ENCODE measurements at places on chromosomes 7 and 10. TPM values are rescaled to one million over a fixed set of nuclear protein-coding genes. Genes with fewer than 3 reads are reported as not detected.

CLCN1 gene
- total RNA-seq, result 0.04 TPM

NUTM2E gene
- total RNA-seq, result 0.20 TPM

RINT1 gene
- total RNA-seq, result 16.1 TPM

ACSM6 gene
- not detected for total RNA-seq

PRSS37 gene
- total RNA-seq, result not detected

SOSTDC1 gene
- total RNA-seq, result 0.07 TPM

CLDN3 gene
- not detected for total RNA-seq

NPS gene
- total RNA-seq, result not detected

CRPPA gene
- 0.35 TPM for total RNA-seq

RTKN2 gene
- total RNA-seq, result 1.8 TPM

BEND7 gene
- 0.99 TPM for total RNA-seq

SGMS1 gene
- total RNA-seq, result 27.3 TPM

RHOBTB1 gene
- 3.4 TPM for total RNA-seq

EVX1 gene
- total RNA-seq, result not detected

UCN3 gene
- total RNA-seq, result not detected

APBB1IP gene
- total RNA-seq, result not detected

CLDN4 gene
- 8.1 TPM for total RNA-seq

CALY gene
- total RNA-seq, result not detected

SEMA4G gene
- total RNA-seq, result 1.1 TPM

GPC2 gene
- total RNA-seq, result 1.4 TPM

SMO gene
- total RNA-seq, result 10.9 TPM

CYP3A4 gene
- total RNA-seq, result not detected

ACTL6B gene
- not detected for total RNA-seq

IFIT1B gene
- not detected for total RNA-seq

CRYGN gene
- total RNA-seq, result not detected

PKD2L1 gene
- total RNA-seq, result not detected

SH3PXD2A gene
- total RNA-seq, result 81.7 TPM

POU6F2 gene
- not detected for total RNA-seq

TRIM73 gene
- 0.37 TPM for total RNA-seq

HTRA1 gene
- 388 TPM for total RNA-seq

LIPM gene
- 0.11 TPM for total RNA-seq

FAM25C gene
- 0.92 TPM for total RNA-seq

C10orf53 gene
- not detected for total RNA-seq

TAC1 gene
- not detected for total RNA-seq

GRM3 gene
- not detected for total RNA-seq

UCMA gene
- not detected for total RNA-seq

VSTM4 gene
- not detected for total RNA-seq

FBXW4 gene
- total RNA-seq, result 14.6 TPM

SPDYE1 gene
- total RNA-seq, result not detected

TDRD1 gene
- total RNA-seq, result not detected

PAPSS2 gene
- total RNA-seq, result 2.3 TPM

TMEM176B gene
- total RNA-seq, result not detected

SPDYE16 gene
- not detected for total RNA-seq

TMEM184A gene
- 1.1 TPM for total RNA-seq
